ENCODE measurements at places on chromosomes 1 and 21.

- no peak for DNase-seq
Observed at GRCh38 chr1:28328228-28328648, 602 bp upstream of the MED18 start.

DNA sequence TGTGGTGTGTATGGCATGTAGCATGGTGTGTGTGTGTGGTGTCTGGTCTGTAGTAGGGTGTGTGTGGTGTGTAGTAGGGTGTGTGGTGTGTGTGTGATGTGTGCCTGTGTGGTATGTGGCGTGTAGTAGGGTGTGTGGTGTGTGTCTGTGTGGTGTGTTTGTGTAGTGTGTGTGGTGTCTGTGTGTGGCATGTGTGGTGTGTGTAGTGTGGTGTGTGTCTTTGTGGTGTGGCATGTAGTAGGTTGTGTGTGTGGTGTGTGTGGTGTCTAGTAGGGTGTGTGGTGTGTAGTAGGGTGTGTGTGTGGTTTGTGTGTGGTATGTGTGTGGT is 85.5 kb downstream of the SYT2 start:
- no peak for DNase-seq

GRCh38 chr1:220527279-220527907 is 543 bp upstream of the MARK1 start:
- DNase-seq: no peak

DNA sequence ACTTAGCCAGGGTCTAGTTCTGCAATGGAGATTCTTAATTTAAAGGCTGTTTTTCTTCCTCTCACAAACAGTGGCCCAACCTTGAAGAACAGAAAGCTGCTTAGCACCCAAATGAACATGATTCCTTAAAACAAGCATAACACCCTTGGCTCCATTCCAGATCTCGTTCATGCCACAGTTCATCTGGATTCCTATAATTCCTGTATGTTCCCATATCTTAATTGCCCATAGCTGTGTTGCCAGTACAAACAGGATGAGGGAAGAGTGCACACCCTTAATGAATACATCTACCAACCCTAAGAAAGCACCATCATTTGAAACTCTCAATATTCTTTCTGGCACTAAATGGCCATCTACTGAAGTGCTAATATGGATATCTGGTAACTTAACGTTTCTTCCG is 45.5 kb downstream of the TGFB2 start:
- DNase-seq: no peak

GRCh38 chr1:36085126-36085525 is 1.2 kb downstream of the TEKT2 start:
- no peak for DNase-seq

DNA sequence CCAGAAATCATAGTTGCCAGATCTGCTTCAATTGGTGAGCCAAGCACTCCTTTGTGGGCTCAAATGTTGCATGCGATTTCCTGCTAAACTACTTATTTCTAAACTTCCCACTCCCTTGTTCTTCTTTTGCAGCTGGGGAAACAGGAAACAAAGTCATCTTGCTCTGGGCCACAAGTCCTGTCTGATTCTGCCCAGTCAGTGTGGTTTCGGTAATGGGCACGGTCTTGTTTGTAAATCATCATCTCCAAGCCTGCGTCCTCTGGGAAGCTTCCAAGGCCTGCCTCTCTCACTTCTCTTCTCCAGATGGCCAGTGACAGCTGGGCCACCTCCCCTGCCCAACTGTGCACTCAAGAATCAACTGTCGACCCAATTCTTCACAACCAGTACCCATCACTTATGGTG is 4.4 kb downstream of the S100A8 start:
- DNase-seq: peak; percentile 6

DNA sequence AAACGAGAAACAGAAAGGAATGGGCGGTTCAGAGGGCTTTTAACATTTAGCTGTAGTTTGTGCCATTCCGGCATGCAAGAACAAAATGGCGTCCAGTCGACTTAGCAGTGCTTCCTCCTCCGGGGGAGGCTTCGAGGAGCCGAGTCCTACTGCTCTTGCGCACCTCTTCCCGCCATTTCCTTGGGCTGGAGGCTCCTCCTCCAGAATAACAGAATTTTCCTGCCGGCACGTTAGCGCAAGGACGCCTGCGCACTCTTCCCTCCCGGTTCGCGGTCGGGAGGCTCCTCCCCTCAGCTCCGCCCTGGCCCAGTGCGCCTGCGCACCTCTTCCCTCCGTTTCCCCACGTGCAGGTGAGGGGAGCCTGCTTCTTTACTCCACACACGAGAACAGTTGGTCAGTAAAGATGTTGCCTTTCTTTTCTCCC is 1.0 kb downstream of the DMRTB1 start:
- DNase-seq: no peak

- DNase-seq: no peak
Observed at GRCh38 chr1:19938472-19938871, 15.1 kb upstream of the PLA2G2E start.

DNA sequence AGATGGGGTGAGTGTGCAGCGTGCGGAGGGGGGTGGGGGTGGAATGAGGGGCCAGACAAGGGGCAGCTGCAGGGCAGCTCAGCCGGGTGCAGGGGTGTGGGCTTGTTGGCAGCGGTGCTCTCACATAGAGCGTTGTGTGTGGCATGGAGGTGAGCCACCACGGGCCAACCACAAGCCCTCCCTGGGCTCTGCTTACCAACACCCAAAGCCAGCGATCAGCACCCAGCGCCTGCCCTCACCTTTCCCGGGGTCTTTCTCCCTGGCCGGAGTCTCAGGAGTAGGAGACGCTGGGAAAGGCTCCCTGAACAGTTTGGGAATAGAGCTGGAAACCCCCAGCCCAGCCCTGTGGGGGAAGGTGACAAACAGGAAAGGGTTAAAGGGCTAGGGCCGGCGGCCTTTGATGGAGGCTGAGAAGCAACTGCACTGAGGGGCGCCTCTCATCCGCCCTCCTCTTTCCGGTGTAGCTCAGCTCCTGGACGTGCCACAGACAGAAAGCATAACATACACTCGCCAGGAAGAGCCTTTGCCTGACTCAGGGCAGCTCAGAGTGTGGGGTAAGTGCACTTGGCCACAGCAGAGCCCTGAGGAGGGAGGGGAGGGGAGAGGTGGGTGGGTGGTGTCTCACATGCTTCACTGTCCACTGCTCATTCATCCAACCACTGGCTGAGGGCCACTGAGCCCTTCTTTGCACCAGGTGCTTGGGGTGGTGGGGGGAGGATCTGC is 577 bp downstream of the IKBKE start:
- DNase-seq: peak; percentile 80

- no peak for DNase-seq
Observed at GRCh38 chr1:211548321-211549091, 30.5 kb downstream of the SLC30A1 start.

DNA sequence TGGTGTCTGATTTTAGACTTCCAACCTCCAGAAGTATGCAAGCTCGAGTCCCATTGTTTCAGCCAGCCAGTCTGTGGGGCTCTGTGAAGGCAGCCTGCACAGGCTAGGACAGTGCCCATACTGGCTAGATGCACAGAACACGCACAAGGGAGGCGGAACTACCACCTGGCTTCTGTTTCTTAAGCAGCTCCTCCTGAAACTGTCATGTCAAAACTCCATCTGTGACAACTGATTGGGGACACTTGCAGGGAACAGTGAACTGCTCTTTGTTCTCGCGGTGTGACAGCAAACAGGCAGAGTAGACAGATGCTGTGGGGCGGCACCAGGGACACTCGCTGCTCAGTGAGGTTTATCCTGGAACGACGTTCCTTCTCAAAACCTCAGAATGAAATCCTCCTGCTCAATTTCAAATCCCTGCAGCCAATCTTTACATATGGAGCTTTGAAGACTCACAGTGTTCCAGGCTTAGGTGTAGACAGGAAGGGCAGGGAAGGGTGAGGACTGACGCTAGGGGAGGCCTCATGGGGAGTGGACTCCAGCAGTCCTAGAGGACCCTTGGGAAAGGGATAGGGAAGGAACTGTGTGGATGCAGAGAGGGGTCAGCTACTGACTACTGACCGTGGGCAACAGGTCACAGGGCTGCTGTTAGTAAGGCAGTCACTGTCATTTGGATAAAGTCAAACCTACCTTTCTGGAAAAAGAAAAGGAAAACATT is 73.8 kb downstream of the ERG start:
- no peak for DNase-seq

- DNase-seq: no peak
Observed at GRCh38 chr1:205528446-205528886, 24.0 kb downstream of the CDK18 start.

GRCh38 chr21:45137612-45137937 is 63.2 kb downstream of the ADARB1 start:
- DNase-seq: no peak

DNA sequence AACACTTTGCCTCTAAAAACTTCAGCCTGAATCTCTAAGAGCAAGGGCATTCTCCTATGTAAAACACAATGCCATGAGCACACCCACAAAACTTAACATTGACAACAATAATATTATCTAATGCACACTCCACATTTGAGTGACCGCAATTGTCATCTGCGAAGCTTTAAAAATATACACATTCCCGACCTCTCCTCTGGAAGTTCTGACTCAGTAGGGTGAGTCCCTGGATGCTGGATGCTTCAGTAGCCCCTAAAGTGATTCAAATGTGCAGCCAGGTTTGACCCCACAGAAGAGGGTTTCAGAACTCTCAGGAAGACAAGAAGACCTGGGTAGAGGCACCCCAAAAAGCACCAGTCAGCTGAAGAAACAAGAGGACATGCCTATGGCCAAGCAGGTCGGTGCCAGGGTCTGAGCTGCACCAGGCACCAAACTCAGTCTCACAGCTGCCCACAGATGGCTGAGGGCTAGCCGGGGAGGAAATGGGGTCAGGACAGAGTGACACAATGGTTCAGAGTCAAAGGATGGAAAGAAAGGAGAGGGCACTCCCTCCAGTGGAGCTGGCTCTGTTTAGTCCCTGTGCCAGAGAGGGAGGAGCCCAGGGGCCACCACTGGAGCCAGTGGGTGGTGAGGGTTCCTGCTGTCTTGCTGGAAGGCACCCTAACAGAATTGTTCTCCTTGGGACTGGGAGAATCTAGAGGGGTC is 17.4 kb downstream of the PIK3C2B start:
- DNase-seq: peak; percentile 37

GRCh38 chr1:113905435-113905861 is 322 bp downstream of the DCLRE1B start:
- DNase-seq: peak; percentile 18

- no peak for DNase-seq
Observed at GRCh38 chr21:21111309-21111920, 113.2 kb downstream of the NCAM2 start.

DNA sequence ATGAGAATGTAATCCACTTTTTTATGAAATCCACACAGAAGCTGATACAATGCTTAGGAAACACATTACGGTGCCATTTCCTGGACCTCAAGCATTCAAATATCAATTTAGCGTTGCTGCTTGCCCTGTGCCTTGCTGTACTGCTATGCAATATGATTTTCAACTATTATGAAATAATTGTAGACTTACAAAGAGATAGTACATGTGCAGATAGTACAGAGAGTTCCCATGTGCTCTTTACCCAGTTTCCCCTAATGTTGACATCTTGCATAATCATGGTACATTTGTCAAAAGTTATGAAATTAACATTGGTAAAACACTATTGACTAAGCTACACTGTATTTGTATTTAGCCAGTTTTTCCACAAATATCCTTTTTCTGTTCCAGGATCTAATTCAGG is 37.7 kb upstream of the PTBP2 start:
- DNase-seq: no peak

DNA sequence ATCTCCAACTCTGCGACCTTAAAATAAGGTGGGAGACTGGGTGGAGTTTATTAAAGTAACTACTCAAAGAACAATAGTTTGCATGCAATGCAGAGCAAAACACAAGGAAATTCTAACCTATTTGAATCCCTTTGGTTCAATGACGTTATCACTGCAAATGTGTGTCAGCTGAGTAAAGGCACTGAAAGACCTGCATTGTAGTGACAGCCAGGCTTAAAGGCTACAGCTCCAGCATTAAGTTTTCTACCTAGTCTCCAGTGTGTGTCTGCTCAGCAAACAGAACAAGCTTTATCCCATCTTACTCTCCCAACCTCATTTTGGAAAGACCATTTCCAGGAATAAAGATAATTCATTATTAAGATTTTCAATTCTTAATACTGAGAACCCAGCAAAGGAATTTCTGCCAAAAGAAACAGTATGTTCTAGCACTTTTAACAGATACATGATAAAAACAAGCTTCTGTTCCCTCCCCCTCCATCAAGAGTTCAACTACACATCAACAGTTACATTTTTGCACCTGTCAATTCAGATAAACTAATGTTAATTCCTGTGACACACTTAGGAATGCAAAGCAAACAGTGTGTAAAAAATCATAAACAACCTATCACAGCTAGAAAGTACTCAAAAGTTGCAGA is 14.2 kb downstream of the PTP4A2 start:
- no peak for DNase-seq

DNA sequence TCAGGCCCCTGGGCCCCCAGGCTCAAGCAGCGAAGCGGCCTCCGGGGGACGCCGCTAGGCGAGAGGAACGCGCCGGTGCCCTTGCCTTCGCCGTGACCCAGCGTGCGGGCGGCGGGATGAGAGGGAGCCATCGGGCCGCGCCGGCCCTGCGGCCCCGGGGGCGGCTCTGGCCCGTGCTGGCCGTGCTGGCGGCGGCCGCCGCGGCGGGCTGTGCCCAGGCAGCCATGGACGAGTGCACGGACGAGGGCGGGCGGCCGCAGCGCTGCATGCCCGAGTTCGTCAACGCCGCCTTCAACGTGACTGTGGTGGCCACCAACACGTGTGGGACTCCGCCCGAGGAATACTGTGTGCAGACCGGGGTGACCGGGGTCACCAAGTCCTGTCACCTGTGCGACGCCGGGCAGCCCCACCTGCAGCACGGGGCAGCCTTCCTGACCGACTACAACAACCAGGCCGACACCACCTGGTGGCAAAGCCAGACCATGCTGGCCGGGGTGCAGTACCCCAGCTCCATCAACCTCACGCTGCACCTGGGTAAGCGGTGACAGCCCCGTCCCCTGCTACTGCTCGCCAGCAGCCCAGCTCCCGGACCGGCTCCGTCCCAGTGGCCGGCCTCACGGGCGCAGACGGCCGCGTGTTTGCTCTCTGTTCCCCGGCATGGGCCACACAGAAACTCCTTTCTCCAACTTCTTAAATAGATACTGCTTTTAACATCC is 539 bp downstream of the LAMC1 start:
- peak; percentile 81 for DNase-seq

DNA sequence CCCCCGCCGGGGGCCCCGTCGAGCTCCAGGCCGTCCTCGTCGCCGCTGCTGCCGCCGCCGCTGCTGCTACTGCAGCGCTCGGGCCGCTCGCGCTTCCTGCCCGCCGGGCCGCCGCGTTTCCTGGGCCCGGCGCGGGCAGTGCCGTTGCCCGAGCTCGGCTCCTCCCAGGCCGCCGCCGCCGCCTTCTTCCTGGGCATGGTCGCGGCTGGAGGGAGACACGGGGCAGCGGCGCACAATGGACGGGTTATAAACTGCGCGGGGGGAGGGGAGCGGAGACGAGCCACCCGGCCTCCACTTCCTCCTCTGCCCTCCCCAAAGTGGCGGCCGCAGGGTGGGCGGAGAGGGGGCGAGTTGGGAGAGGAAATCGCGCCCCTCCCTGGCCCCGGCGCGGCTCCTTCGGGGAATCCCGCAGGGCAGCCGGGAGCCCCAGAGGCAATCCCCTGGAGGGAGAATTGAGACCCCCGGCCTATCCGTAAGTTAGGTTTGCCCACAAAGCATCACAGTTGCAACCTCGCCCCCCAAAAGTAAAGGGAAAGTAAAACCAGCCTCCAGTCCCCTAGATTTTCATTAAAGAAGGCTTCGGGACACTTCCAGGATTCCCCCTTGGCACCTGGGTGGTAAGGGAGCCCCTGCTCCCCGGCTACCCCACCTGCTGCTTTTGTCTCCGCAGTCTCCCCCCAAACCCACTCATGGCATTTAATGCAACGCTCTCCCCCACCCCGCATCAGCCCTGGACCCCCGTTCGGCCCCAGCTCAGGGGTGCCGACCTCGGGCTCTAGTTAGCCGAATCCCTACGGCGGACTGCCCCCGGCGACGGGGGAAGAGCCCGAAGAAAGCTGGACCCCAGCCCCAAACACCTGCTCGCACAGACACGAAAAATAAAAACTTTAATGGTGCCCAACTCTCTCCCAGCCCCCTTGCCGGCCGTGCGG is 893 bp downstream of the RCC2 start:
- DNase-seq: peak; percentile 70
